ENCODE measurements at places on chromosomes 3 and 15. TPM values are rescaled to one million over a fixed set of nuclear protein-coding genes. Genes with fewer than 3 reads are reported as not detected.

The RYK gene
- 26.2 TPM for total RNA-seq

The BFSP2 gene
- total RNA-seq: not detected

The CD96 gene
- not detected for total RNA-seq

The RASGRF1 gene
- total RNA-seq: 1.9 TPM

The PLSCR2 gene
- total RNA-seq: not detected

The LRTM1 gene
- not detected for total RNA-seq

The SLITRK3 gene
- not detected for total RNA-seq

The MORC1 gene
- total RNA-seq: not detected

Data from A549 treated with ZK216348 at 1 μM for 4 hours (cell line).